Smooth muscle cell of the brain vasculature (primary cell): ENCODE measurements at places on chromosomes 11 and 22.

GRCh38 chr22:22884888-22885840 is 2.5 kb upstream of the IGLL5 start:
- DNase-seq, result no peak

DNA sequence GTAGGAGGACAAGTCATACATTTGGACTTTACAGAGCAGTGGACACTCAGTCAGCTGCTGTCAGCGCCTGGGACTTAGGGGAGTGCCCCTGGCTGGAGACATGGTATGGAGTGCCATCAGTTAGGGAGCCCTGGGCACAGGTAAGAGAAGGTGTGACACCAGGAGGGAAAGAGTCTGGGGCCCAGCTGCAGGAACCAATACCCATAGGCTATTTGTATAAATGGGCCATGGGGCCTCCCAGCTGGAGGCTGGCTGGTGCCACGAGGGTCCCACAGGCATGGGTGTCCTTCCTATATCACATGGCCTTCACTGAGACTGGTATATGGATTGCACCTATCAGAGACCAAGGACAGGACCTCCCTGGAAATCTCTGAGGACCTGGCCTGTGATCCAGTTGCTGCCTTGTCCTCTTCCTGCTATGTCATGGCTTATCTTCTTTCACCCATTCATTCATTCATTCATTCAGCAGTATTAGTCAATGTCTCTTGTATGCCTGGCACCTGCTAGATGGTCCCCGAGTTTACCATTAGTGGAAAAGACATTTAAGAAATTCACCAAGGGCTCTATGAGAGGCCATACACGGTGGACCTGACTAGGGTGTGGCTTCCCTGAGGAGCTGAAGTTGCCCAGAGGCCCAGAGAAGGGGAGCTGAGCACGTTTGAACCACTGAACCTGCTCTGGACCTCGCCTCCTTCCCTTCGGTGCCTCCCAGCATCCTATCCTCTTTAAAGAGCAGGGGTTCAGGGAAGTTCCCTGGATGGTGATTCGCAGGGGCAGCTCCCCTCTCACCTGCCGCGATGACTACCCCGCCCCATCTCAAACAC is 850 bp upstream of the MIF start:
- DNase-seq, result no peak

- DNase-seq, result no peak
These were observed 23.0 kb downstream of the CDON start for GRCh38 chr11:126039485-126040271.

GRCh38 chr22:29967461-29967860 is 84.5 kb downstream of the MTMR3 start:
- no peak for DNase-seq

DNA sequence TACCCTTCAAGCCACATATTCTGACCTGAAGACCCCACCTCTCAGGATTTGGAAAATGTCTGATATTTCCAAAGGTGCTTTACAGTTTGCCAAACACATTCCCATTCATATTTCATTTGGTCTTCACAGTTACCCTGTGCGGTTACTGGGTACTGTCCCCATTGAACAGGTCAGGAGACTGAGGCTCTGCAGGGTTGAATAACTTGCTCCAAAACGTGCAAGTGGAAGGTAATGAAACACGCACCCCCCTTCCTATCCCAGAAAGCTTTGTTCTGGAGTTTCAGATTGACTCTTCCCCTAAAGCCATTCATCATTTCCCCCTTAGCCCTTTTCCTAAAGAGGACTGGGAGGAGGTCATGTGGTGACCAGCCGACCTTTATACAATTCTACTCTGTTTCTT is 18.8 kb downstream of the MICAL2 start:
- DNase-seq, result no peak

- DNase-seq, result no peak
These were observed 720 bp upstream of the MPZL2 start for GRCh38 chr11:118264569-118265465.

GRCh38 chr11:45904309-45904915 is 2.7 kb downstream of the FREY1 start:
- DNase-seq, result no peak

DNA sequence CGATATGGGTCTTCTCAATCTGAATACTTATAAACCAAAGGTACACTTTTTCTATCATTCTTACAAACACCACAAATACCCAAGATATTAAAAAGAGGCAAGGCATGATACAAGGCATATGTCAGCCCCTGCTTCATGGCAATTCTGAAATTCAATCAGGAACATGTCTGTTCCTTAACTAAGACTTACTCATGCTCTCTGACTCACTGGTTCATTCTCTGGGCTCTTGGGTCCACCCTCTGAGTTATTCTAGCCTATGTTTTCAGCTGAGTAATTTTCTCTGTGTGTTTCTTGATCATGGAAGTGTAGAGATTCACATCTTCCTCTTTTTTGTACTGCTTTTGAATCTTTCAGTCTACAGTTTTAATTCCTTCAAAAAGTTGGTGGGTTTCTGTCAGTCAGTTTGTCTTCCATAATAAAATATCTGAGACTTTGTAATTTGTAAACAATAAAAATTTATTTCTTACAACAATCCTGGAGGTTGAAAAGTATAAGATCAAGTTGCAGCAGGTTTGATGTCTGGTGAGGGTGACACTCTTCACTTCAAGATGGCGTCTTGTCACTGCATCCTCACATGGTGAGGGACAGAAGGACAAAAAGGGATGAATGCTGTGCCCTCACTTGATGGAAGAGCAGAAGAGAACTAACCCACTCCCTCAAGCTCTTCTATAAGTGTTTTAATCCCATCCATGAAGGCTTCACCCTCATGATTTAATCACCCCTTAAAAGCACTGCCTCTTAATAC is 211.7 kb downstream of the FAM76B start:
- no peak for DNase-seq

DNA sequence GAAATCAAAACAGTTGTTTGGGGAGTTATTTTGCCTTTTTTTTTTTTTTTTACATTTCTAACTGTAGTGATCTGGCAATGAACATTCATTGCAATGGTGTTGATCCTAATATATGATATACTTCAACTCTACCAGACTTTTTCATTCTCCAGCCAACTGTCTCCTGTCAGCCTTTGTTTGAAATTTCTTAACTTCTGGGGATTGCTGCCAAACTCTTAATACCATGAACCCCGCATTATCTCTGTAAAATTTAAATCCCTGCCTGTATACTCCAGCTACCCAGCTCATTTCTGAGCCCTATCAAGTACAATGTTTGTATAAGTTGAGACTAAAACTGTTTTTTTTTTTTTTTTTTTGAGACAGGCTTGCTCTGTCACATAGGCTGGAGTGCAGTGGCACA is 280.7 kb downstream of the TTC28 start:
- DNase-seq, result no peak

DNA sequence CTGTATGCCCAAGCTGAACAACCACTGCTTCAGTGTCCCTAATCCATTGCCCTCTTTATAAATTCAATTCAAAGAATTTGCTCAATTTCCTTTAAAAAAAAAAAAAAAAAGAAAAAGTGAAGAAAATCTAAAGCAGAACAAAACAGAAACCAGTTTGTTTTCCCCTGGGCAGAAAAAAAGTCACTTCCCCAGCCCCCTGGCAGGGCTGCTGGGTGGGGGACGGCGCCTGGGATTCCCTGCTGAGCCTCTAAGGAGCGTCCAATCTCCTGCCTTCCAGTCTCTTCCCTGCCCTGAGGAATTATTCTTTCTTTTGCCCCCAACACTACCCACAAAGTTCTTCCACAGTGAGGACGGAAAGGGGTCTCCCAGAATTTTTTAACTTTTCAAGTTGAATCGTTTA is 23.9 kb downstream of the DKK3 start:
- no peak for DNase-seq

- no peak for DNase-seq
These were observed 304.1 kb downstream of the GUCY1A2 start for GRCh38 chr11:106714199-106714598.

GRCh38 chr11:13465909-13466371 is 2.9 kb upstream of the BTBD10 start:
- DNase-seq, result peak; percentile 15

GRCh38 chr22:44680481-44680894 is 21.5 kb upstream of the PRR5 start:
- DNase-seq, result no peak

DNA sequence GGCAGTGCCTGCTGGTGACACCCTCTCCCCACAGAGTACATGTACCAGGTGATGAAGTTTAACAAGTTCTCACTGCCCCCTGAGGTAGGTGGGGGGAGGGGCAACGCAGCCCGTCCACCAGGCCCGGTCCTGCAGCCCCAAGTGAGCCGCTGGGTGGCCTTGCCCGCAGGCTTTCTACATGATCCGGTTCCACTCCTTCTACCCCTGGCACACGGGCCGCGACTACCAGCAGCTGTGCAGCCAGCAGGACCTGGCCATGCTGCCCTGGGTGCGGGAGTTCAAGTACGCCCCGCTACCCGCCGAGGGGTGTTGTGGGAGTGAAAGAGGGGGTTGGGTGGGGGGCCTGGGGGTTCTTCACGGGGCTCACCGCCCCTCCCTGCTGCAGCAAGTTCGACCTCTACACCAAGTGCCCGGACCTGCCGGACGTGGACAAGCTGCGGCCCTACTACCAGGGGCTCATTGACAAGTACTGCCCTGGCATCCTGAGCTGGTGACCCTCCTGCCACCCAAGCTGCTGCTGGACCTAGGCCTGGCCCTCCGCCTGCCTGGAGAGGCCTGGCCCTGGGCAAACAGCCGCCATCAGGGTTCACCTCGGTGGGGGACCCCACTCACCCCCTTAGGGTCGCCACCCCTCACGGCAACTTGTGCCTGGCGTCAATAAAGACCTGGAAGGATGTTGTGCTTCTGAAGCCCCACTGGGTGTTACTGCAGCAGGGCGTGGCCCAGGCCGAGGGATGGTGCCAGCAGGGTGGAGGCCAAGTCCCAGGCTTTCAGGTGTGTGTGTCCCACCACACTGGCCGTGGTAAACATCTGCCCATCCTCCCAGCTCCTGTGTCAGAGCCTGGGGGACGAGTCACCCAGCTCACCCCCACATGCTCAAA is 2.9 kb downstream of the MIOX start:
- DNase-seq, result no peak

DNA sequence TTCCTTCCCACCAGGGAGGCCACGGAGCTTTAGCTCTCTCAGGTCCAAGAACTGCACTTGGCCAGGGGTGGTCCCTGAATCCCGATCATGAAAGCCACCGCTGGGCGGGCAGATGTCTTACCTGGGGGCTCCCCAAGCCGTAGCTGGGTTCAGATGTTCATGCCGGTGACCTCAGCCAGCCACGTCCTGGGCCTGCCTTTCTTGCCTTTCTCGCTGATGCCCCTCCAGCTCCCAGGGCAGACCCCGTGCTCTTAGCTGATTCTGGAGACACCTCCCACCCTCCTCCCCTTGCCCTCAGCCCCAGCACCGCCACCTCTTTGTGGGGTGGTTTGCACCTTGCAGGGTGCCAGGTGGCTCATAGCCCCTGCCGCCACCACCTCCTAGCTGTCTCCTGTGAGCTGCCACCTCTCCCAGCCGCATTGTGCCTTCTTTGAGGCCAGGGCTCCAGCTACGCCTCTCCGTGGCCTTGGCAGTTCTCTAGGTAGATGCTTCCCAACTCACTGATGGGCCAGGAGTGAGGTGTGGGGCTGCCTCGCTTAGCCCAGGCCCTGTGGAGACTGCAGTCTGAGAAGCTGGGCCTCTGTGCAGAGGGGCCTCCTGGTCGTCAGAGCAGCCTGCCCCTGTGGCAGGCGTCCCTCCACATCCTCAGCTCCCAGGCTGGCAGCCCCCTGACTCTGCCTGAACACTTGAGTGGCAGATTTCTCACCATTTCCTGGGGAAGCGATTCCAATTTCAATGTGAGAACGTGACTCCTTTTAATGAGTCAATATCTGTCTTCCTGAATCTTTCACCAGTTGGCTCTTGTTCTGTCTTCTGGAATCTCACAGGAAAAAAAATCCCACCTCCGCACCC is 97.6 kb upstream of the B3GAT1 start:
- DNase-seq, result no peak

- no peak for DNase-seq
These were observed 5.9 kb downstream of the ZNF215 start for GRCh38 chr11:6932145-6932544.

DNA sequence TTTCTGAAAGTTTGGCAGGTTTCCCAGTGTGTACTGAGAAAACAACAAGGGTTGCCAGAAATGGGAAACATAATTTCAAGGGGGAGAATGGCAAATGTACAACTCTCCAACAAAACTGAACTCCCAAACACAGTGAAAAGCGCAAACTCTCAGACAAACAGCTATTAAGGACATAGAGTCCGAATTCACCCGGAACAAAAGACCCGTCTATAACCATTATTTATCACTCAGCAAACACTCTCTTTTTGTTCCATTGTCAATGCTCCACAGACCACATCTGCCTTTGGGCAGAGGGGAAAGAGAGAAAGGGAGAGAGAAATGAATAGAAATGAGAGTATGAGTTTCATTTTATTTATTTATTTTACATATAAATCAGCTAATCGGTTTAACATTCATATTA is 21.7 kb downstream of the KIRREL3 start:
- DNase-seq, result no peak

DNA sequence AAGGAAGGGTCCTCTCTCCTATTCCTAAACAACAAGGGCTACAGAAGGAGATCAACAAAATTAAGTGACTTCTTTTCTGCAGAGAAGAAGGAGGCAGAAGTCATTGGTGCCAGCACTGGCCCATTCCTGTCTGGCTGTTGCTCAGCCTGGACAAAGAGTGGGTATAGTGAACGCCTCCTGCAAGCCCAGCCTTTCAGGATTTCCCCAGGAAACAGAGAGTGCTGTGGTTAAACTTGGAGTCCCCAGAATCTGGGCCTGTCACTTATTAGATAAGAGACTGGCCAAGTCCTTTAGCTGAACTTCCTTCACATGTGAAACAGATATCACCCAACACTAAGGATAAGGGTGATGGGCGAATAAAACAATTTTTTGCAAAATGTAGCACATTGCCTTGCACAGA is 10.9 kb downstream of the TST start:
- DNase-seq, result no peak

- no peak for DNase-seq
These were observed 1.2 kb upstream of the FAR1 start for GRCh38 chr11:13667245-13667644.

DNA sequence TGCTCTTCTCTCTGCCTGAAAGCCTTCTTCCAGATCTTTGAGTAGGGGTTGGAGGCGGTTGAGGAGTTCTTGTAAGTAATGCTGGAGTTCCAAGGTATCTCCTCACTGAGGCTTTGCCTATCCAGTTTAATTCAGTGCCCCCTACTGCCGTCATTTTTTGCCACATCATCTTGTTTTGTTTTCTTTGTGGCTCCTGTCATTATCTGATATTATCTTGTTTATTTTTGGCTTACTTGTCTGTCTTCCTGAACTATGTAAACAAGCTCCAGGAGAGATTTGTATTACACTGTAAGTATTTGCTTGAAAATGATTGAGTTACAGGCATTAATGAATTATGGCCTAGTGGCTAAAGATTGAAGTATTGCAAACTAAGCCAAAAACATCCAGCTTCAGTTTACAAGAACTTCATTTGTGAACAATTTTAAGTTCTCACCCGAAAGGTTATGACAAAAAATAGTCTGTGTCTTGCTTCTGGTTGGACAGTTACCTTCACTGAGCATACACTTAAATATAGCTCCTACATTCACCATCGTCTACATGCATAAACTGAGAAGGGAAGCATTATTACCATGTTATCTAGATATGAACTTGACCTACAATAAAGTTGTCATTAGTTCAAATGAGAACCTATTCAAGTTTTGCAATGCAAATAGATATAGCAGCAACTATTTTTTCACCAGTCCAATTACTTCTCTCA is 154.8 kb downstream of the ARHGAP42 start:
- DNase-seq, result no peak
